T-helper 22 cell (primary cell): ENCODE measurements at places on chromosomes 4 and X.

DNA sequence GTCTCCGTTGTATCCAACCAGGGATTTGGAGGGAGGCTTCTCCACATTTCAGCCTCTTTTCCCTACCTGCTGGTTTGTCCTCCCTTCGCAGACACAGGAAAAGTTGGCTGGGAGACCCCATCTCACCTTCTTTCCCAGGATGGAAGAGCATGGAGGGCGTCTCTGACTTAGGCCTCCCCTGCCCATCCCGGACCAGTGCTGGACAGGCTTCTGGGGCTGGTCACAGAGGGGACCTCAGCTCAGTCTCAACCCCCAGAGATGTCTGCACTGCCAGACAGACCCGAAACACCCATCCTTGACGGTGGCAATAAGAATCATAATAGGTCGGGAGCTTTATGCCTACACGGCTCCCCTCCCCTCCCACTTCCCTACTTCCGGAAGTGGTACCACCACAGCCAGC, 1.6 kb downstream of the WFS1 start:
- no peak for DNase-seq

GRCh38 chr4:14138106-14138505, 510.6 kb upstream of the BOD1L1 start:
- no peak for DNase-seq

- no peak for DNase-seq
These were observed 168.6 kb downstream of the NSUN7 start for GRCh38 chr4:40918330-40918729.

DNA sequence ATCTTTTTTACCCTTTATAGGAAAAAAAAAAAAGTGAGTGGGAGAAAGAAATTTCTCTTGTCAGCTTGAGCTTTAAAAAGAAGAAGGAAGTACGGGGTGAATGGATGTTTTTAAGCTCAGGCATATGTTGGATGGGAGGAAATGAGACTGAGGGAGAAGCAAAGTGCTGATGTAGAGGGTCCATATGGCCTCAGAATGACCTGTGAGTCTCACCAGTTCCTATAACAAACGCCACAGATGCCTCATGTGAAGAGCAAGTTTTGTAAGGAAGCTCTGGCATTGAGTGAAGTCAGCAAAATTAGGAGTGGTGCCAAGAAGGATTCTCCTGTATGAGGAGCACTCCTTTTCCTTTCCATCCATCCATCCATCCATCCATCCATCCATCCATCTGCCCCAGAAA, 214.6 kb downstream of the PTTG2 start:
- DNase-seq: no peak
